Activated gamma-delta T cell treated with Interleukin-2 at 50 U/mL for 16 hours (primary cell): ENCODE measurements at places on chromosomes 3 and 15.

GRCh38 chr3:141384575-141384974 is 16.3 kb downstream of the ZBTB38 start:
- no peak for DNase-seq

DNA sequence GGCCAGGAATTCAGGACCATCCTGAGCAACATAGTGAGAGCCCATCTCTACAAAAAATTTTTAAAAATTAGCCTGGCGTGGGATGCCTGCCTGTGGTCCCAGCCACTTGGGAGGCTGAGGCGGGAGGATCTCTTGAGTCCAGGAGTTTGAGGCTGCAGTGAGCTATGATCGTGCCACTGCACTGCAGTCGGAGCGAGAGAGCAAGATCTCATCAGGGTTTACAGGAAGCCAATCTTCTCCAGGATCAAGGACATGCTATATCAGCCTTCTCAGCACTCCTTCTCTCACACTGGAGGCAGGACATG is 451 bp upstream of the STOML1 start:
- no peak for DNase-seq

GRCh38 chr3:134085034-134085775 is 55.5 kb upstream of the SLCO2A1 start:
- no peak for DNase-seq

DNA sequence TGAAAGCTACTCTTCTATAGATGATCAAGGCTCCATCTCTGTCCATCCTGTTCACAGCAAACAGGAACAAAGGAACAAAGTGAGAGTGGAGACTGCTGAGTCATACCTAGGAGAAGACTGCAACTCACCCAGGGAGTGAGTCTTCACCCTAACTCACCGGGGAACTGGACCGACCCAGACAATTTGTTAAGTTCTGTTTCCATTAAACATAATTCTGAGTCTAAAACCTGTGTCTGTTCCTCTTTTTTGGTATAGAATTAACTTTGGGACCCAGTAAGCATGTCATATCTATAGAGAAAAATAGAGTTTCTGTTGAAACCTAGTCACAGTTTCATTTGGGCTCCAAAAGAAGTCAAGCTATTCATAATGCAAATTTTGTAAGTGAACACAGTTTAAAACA is 21.6 kb downstream of the CCDC80 start:
- no peak for DNase-seq

DNA sequence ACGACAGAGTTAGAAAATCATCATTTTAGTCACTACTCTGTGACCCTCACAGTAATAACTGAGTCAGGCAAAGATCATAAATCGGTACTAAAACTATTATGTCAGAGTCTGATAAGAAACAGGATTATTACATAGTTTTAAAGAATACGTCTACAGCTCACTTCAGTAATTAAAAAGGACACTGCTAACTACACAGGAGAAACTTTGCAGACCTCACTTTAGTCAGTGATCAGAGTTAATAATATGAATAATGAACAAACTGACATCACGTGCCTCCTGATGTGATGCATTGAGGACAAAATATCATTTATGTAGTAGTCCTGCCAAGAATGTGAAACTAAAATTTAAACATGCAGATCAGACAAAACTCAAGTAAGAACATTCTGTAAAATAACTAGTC is 162.2 kb downstream of the PCCB start:
- DNase-seq: no peak

DNA sequence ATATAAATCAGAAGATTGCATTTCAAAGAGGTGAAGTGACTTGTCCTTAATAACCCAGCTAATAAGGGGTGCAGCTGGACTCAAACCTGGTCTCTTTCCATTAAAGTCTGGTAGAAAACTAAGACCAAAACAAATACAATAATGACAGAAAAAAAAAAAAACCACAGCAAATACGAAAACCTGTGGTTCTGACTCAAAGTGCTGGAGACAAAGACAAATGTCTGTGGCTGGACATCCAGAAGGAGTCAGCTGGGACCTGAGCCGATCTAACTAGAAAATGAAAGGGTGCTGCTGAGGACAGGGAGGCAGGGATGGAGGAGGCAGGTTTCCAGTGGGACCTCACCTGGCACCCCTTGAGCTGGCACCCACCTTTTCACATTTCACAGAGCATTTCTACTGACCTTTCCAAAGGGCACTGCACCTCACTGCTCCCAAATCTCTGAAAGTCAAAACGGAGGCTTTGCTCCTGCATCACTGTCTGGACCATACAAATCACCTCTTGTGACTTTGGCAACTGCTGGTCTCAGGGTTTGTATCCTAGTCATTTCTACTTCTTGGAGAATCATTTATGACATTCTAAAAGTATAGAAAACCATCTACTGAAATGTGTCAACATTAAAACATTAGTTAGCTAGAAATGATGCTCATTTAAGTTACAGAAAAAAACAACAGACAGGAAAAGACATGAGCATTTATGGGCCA is 61.7 kb downstream of the CCNL1 start:
- DNase-seq: no peak

DNA sequence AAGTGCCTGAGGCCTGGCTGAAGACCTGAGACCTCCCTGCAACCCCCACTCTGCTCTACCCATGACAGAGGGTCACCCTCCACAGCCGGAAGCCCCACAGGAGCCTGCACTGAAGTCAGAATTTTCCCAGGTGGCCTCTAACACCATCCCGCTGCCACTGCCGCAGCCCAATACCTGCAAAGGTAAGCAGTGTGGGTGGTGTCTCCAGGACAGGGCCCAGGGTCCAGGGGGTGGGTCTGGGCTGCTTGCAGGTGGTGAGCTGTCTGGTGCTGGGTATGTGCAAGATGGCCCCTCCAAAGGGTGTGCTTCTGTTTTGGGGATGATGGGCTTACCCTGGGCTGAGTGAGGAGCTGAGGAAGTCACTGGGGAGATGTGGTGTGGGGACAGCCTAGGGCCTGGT is 69.9 kb downstream of the FBLN2 start:
- DNase-seq: no peak

DNA sequence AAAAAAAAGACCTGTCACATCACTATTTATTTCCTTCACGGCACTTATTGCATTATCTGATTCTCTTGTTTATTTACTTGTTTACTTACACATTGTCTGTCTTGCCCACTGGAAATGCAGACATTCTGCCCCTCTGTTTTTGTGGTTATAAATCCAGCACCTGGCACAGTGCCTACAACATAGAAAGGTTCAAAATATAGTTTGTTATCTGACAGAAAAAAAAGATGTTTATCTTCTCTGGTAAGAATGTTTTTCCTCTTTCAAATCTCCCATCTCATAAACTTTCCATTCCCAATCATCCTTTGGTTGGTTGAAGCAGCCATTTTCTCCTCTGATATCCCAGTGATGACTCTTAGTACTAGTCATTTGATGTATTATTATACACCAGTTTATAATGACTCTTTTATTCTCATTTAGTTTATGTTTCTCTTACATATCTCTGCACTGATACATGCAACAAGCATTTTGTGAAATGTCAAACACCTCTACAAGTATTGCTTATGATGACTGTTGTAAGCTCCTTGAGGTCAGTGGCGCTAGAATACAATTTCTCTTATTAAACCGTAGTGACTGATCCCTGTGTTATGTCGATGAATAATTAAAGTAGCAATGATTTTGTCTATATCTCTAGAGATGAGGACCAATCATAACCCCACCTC is 398.4 kb upstream of the TBL1XR1 start:
- DNase-seq: no peak
